CD4-positive, alpha-beta memory T cell (primary cell): ENCODE measurements at places on chromosomes 6 and 20.

- DNase-seq: no peak
Observed at GRCh38 chr6:45326698-45327417, 1.3 kb upstream of the RUNX2 start.

DNA sequence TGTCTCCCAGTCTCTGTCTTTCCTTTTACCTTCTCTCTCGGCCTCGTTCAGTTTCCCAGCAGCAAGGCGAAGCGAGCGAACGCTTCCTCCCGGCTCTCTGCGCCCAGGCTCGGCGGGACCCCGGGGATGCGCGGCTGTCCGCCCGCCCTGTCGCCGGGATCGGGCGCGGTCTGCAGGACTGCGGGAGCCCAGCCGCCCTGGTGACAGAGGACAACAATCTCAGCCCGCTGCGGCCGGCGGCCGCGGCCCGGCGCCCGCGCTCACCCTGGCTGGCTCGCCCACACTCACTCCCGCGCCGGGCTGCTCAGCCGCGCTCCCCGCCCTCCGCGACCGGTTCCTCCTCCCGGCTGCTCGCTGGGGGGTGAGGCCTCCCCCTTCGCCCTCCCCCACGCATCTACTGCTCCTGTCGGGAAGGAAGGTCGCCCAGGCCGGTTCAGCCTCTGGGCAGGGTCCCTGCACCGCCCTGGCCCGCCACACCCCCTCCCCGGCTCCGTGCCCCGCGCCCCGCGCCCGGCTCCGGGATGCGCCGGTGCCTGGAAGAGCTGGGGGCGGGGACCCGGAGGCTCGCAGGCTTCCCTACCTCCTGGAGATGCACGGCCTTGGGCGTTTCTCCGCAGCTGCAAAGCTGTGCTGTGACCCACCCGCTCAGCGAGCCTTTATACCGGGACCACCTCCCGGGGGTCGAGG, 410 bp downstream of the SYNE1 start:
- DNase-seq: no peak

DNA sequence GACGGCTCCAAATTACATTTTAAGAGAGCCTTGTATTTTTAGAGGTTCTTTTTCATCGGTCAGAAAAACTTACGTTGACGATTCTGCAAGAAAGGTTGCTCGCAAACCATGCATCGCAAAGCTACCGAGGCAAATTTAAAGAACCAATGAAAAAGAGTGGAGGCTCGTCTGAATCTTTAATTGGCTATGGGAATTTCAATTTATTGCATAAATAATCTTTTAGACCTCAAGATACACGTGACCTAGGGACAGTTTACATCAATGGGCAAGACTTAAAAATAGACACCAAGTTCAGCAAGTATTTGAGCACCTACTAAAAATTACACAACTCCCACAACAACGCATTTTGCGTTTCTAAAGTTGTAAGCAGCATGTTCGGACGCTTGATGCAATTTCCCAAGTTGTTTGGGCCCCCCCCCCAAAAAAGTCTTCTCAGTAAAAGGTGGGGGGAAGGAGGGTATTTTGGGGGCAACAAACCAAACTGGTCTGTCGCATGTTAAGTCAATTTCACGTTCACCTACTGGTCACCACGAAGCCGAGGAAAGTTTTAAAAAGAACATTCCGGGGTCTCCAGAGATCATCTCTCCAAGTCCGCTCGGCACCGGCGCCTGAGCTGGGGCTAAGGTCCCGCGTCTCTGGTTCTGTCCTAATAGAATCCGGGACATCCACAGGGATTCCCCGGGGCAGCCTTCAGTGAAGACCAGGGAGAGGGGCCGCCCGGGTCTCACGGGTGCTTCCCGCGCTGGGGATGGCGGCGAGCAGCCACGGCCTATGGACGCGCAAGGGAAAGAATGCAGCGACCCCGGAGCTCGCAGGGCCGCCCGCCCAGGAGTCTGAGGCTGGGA, 851 bp downstream of the SNX5 start:
- no peak for DNase-seq

DNA sequence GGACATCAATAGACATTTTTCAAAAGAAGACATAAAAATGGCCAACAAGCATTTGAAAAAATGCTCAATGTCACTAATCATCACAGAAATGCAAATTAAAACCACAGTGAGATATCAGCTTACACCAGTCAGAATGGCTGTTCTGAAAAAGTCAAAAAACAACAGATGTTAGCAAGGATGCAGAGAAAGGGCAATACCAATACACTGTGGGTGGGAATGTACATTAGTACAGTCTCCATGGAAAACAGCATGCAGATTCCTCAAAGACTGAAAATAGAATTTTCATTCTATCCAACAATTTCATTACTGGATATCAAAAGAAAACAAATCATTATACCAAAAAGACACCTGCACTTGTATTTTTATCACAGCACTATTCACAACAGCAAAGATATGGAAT, 85.3 kb downstream of the DCDC2 start:
- DNase-seq: no peak

DNA sequence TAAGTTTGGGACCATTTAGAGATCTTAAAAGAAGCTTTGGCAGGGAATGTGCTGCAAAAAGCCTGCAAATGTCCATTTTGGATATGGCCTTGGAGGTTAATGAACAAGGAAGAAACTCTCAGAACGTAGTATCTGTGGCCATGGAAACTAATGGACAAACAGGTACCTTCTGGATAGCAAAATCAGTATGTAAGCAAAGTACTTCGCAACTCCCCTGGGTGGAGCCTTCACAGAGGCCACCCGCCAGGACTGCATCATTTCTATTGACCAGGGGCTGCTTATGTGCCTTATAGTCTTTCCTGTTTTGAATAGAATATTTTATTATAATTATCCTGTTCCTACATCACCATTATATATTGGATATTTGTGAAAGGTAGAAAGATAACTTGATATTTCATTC, 510.8 kb upstream of the SYNCRIP start:
- no peak for DNase-seq

- DNase-seq: no peak
Observed at GRCh38 chr6:158797331-158798310, 21.5 kb downstream of the EZR start.

DNA sequence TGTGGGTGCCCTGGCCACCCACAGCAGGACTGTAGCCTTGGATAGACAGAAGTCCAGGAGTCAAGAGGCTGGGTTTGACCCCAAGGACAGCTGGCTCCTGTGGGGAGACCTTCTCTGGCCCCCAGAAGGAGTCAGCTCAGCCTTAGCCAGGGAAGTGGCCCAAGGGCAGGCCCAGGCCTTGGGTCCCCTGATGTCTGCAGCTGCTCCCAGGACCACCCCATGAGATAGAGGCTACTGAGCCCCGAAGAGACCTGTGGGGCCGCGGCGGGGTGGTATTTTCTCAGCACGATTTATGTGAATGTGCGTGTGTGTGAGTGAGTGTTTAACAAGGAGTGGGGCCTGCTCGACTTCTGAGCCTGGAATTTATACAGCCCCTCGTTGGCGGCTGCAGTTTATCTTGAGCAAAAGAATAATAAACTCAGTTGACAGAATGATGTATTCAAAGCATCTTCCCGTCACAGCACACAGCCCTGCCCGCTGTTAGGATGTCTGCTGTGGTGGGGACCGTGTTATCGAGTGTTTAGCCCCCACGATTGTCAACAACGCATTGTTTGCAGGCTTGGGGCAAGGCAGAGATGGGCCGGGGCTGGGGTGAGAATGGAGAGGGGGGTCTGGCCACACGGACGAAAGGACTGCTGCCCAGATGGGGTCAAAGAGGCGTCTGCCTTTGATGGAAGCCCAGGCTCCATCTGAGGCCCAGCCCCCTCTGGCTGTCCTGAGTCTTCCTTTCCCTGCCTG, 163.3 kb downstream of the VEGFA start:
- DNase-seq: no peak

- no peak for DNase-seq
Observed at GRCh38 chr20:38426006-38426897, 8.9 kb downstream of the SNHG17 start.

DNA sequence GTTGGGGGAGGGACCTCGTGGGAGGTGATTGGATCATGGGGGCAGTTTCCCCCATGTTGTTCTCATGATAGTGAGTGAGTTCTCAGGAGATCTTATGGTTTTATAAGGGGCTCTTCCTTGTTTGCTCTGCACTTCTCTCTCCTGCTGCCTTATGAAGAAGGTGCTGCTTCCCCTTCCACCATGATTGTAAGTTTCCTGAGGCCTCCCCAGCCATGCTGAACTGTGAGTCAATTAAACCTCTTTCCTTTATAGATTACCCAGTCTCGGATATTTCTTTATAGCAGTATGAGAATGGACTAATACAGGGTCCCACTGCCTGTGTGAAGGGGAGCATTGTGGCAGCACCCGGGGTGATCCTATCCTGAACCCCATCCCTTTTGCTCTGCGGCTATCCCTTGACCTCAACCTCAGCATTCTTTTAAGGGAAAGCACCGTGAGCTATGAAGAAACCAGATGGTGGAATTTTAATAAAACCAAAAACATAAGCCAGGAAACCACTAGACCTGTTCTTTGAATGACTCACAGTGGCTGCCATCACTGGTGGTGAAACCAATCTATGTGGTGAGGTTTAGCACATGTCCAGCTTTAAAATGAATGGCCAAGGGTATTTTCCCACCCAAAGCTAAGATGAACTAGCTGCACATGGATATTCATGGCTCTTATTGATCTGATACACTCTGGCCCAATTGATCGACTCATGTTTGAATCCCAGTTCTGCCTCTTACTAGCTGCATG, 62.2 kb downstream of the ZDHHC14 start:
- no peak for DNase-seq

GRCh38 chr6:18496462-18496861, 109.3 kb downstream of the RNF144B start:
- DNase-seq: no peak

DNA sequence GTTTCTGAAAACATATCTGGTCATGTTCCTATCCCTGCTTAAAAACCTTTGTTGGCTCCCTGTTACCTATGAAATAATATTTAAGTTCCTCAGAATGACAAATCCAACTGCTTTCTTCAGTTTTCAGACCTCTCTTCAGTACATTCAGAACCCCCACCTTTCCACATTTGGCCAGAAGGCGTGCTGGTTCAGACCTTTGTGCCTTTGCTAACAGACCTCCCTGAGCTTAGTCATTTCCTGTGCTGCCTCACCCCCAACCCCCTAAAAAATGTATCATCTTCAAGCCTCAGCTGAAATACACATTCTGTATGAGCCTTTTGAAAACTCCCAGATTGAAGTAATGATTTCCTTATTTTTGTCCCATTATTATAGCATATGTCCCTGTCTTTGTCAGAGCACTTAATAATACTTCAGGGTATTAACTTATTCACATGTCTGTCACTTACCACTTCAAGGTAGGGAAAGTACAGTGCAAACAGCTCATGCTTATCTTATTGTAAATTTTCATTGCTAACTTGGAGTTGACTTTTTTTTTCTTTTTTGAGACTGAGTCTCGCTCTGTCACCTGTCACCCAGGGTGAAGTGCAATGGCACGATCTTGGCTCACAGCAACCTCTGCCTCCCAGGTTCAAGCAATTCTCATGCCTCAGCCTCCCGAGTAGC, 19.7 kb downstream of the FAM217A start:
- peak; percentile 18 for DNase-seq

DNA sequence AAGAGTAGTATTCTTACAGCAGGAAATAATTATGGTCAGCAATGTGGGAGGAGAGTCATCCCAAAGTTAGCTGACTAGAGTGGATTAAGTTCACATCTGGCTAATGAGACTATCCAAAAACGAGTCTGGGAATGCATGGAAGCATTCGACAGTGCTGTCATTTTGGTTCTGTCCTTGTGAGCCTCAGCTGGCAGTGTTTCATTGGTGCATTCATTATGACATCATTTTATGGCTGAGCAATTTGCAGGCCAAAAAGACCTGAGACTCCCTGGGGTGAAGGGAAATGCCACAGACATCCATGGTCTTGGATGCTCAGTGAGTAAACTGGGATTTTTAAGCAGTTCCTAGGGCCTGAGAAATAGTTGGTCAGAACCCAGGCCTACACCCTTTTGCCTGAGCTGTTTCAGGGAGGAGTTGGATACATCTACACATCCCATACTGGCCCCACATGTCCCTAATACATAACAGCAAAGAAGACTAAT, 196.4 kb upstream of the CCN2 start:
- DNase-seq: no peak

DNA sequence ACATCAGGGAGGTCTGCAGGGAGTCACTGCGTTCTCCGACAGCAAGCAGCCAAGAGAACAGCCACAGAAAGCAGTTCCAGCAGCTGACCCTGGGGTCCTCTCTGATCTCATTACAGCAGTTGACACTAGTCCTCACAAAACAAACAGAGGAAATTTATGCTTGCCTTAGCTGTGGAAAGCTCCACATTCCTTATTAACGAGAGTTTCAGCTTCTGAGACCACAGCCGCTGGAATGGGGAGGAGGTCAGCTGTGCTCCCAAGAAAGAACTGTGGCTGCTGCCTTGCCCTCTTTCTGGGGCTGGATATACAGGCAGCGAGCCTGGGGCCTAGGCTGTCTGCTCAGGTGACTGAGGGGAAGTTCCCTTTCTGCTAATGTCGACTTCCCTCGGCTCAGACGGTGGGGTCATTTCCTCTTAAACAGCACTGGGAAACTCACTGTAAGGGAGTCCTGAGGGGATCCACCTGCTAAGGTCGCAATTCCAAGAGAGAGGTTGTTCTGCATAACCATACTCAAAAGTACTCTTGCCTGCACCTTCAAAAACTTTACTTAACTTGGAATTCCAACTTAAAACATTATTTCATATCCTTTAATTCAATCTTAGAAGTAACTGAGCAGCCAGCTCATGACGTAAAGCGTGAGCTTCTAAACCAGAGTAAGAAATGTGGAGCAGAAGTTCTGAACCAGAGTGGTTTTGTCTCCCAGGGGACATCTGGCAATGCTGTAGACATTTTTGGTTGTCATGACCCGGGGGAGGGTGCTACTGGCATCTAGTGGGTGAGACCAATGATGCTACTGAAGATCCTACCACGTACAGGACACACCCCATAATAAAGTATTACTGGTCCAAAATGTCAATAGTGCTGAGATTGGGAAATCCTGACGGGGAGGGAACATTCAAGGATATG, 80.3 kb downstream of the BACH2 start:
- peak; percentile 11 for DNase-seq

GRCh38 chr6:137224799-137225198, 5.6 kb upstream of the IFNGR1 start:
- DNase-seq: peak; percentile 15

- DNase-seq: no peak
Observed at GRCh38 chr20:48928832-48929725, 7.6 kb downstream of the ARFGEF2 start.

DNA sequence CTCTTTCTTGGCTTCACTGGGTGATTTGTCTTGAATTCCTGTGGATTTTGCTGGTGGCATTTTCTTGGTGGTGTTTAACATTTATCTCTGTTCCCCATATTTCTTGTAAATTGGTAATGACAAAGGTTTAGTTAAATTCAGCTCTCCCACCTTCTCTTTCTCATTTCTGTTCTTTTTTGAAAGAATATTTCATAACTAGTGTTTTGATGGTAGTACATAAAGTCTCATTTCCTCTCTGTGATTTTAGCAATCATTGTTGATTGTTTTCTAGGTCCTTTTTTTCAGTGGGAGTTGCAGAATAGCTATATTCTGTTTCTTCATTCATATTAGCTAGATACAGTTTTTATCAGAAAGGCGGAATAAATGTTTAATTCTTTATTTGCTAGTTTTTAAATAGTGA, 73.1 kb downstream of the QKI start:
- DNase-seq: no peak

GRCh38 chr20:19565736-19566135, 192.3 kb upstream of the RIN2 start:
- no peak for DNase-seq
